Stimulated activated CD4-positive, alpha-beta T cell treated with anti-CD3 and anti-CD28 coated beads, Interleukin-1b, Interleukin-23, amount 100 ng/mL, for 24 hours (primary cell): ENCODE measurements at places on chromosomes 1 and 21.
A peak's percentile ranks its signal among the peaks of the same experiment; 100 is the strongest.

DNA sequence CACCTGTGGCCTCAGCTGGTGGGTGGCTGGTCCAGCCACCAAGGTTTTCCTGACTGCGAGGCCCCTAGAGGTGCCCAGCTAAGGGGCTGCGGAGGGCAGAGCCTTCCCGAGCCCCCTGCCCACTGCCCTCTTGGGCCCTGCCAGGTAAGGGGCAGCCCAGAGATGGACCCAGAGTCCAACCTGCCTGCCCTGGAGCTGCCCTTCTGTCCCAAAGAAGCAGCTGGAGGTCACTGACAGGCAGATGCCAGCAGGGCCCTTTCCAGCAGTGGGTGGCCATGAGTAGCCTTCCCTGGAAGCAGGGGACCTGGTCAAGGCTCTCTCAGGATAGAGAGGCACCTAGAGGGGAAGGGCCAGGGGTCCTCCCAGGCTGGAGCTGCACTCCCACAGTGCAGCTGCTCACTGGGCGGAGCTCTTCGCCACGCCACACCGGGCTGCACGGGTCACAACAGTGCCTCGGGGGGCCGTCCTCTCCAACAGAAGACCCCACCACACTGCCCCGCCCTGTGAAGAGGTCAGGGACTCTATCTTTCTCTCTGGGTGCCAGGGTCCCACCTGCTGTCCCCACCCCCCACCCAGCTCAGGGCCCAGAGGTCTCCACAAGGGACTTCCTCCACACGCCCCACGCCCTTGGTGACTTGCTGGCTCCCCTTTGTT lies 10.9 kb upstream of the GNB1 start:
- no peak for DNase-seq

DNA sequence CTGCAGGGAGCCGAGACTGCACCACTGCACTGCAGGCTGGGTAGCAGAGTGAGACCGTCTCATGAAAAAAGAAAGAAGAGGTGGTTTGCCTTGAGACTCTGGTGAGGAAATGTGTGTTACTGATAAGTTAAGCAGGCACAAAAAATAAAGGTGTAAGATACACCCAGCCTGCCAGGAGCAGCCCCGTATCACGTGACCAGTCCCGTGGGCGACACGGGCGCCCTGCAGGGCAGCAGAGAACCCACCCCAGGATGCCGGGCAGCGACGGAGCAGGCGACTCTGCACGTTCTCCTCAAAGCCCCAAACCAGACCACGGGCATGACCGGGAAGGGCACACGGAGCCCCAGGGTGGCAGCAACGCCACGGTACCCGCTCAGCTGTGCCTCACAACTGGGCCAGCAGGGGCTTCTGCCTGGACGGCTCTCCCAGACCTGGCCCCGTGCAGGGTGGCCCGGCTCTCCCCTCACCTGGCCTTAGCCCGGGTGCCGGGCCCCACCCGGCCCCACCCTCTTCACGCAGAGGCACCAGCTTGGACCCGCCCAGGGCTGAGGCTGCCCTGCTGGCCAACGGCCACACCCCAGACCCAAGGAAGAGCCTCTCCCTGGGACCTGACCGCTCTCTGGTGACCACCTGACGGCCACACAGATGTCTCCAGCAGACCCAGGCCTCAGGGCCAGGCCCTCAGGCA lies 8.1 kb upstream of the TNFRSF4 start:
- DNase-seq: no peak

- no peak for DNase-seq
Measured at GRCh38 chr1:206985162-206985749, 15.0 kb upstream of the FCAMR start.

DNA sequence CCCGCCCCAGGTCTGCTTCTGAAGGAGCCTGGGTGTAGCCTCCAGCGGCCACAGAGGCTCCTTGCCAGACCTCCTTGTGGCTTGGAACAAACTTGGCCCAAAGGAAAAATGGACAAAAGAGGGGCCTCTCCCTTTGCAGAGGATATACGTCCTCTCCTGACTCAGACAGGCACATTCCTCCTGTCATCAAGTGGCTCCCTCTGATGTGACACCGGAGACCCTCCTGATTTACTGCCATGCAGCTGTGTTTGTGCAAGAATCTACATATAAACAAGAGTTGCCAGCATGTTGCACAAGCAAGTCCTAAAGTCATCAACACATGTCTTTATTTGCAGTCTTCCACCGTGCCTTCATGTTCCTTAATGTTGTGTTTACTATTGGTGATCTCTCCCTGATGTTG lies 54.1 kb upstream of the F3 start:
- DNase-seq: no peak

GRCh38 chr1:110634455-110635311 lies 28.5 kb upstream of the KCNA2 start:
- peak; percentile 34 for DNase-seq

GRCh38 chr1:228528612-228529011 lies 41.4 kb downstream of the RNF187 start:
- no peak for DNase-seq

DNA sequence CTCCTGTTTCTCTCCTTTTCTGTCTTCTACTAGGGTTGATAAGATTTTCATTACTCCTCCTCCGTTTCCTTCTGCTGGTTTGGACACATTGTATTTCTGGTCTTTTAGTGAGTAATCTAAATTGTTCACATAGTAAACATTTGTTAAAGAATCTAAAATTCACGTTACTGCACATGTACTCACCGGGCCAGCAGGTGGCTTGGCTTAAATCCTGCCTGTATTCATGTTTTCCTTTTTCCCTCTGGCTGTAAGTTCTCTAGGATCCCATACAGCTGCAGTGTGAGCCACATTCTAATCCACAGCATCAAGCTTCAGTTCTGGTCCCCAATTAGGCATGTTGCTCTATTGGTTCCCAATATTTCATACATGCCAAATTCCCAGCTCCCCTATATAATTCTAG lies 958.3 kb downstream of the ADGRL2 start:
- DNase-seq: no peak

GRCh38 chr1:163066168-163066567 lies 3.0 kb upstream of the RGS4 start:
- no peak for DNase-seq

DNA sequence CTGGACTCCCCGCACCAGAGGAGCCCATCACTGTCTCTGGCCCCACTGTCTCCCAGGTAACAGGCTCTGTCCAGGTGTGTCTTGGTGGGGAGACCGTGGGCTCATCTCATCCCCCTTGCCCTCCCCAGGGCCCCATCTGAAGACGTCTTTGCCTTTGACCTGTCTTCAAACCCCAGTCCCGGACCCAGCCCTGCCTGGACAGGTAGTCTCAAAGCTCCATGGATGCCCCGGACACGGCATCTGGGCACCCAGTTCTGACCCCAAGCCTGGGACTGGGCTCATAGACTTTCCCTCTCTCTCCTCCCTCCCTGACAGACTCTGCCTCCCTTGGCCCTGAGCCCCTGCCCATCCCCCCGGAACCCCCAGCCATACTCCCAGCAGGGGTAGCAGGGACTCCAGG lies 6.3 kb upstream of the CATSPER4 start:
- no peak for DNase-seq

GRCh38 chr1:212452323-212453155 lies 19.8 kb downstream of the NENF start:
- DNase-seq: no peak

- DNase-seq: no peak
Measured at GRCh38 chr1:53367503-53368313, 39.8 kb upstream of the LRP8 start.

- no peak for DNase-seq
Measured at GRCh38 chr1:3170561-3171453, 101.8 kb downstream of the PRDM16 start.

DNA sequence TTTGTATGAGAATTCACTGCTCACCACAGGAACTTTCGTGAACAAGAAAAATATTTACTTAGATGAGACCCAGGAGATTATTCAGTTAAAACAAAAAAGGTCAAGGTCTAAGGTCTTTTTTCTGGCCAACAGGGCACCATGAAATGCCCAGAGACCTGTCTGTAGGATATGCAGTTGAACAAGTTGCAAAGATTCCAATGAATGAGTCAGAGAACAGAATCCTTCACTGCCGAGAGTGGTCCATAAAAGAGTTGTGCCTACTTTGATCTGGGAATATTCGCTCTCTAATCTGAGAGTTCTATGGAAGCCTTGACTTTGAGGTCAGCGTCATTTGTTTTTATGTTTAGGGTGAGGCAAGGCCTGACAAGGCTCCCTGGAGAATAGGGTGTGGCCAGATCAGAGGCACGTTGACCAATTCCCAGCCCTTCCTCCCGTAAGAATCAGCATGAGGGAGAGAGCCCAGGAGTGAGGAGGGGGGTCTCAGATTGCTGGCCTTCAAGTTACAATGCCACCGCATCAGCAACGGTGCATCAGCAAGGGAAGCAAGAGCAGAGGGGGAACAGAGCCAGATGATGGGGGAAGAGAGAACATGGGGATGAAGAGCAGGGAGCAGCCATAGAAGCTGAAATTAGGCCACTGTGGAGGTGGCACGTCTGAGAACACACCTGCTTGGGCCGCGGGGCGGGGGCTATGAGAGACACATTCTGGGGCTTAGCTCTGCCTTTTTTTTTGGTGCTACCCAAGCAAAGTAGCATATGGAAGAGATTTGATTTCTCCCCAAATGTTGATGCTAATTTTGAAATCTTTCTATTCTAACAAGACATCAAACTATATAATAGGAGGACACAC lies 206.4 kb upstream of the RAB4A start:
- DNase-seq: no peak

GRCh38 chr1:64073705-64074104 lies 129.7 kb upstream of the UBE2U start:
- DNase-seq: no peak

DNA sequence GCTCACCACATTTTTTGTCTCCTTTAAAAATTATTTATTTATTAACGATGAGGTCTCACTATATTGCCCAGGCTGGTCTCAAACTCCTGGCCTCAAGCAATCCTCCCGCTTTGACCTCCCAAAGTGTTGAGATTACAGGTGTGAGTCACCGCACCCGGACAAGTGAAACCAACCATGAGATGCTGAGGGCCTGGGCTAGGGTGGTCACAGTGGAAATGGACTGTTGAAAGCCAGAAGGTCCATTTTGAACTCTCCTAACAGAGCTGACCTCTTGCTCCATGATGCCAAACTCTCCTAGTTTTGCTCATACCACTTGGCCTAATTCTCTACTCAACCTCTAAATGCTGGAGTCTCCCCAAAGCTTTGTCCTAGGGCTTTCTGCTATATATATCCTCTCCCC lies 109.1 kb downstream of the SLC45A1 start:
- DNase-seq: no peak

GRCh38 chr1:169108223-169108622 lies 1.7 kb downstream of the ATP1B1 start:
- no peak for DNase-seq

DNA sequence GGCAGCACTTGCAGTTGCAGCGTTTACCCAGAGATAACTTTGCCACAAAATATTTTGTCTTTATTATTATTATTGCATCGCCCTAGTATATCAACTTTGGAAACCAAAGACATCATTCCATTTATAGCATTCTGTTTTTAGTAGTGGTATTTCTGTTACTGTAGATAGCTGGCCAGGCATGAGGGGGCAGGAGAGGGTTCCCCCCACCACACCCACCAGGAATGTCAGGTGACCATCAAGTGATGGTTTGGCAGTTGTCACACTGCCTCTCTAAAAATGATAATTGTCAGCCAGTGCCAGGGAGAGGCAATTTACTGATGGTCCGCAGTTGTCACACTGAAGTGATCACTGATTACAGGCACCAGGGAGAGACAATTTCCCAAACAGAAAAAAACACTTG lies 135.6 kb downstream of the TSEN15 start:
- DNase-seq: no peak

GRCh38 chr1:2611031-2611501 lies 21.8 kb downstream of the MMEL1 start:
- no peak for DNase-seq

DNA sequence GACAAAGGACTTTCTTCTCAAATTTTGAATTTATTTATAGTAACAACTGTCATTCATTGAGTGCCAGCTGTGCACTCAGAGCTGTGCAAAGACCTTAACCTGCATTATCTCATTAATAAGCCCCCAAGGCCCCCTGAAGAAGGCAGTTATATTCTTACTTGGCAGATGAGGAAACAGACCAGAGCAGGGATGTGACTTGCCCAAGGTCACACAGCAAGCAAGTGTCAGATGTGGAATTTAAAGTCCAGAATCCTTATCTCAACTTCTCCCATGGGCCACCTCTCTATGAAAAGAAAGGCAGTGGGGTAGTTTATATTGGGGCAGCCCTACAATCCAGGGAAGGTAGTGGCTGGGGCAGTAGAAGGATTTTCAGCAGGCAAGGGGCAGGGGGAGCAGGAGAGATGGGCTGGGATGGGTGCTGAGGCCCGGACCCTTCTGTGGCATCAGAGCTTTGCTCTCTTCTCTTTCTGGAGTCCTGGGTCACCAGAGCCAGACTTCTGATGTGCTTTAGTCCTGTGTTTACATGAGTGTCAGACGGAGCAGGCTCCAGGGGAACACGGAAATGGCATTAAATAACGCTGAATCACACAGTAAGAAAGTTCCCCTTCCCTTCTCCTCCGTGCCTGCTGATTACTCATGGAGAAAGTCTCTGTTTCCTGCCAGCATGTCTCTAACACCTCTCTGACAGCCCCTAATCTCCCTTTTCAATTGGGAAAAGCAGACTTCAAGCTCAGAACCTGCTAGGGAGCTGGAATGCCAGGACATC lies 39.5 kb downstream of the EPHB2 start:
- DNase-seq: no peak

DNA sequence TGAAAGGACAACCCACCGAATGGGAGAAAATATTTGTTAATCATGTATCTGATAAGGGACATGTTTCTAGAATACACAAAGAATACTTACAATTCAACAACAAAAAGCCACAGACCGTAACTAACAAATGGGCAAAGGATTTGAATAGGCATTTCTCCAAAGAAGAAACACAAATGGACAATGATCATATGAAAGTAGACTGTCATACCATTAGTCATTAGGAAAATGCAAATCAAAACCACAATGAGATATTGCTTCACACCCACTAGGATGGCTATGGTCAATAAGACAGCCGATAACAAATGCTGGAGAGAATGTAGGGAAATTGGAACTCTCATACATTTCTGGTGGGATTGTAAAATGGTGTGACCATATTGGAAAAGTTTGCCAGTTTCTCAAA lies 367.2 kb upstream of the SGIP1 start:
- DNase-seq: no peak

- DNase-seq: no peak
Measured at GRCh38 chr1:36784147-36784859, 250.0 kb downstream of the GRIK3 start.

- DNase-seq: no peak
Measured at GRCh38 chr1:21220815-21221214, 44.1 kb upstream of the EIF4G3 start.
